WTC11 (cell line): ENCODE measurements at places on chromosomes 7 and 10. TPM values are rescaled to one million over a fixed set of nuclear protein-coding genes. Genes with fewer than 3 reads are reported as not detected.
A peak's percentile ranks its signal among the peaks of the same experiment; 100 is the strongest.

The HECW1 gene
- 4.9 to 6.1 TPM (median 5.4 TPM) in 3 replicates for total RNA-seq

The CD36 gene
- 0.25 to 1.4 TPM (median 0.34 TPM) in 3 replicates for total RNA-seq

The PTPRZ1 gene
- total RNA-seq, result 105 to 114 TPM (median 107 TPM) in 3 replicates

The NYAP1 gene
- total RNA-seq, result 6.2 to 7.6 TPM (median 6.7 TPM) in 3 replicates

- peak; percentile 6 for DNase-seq
Observed at GRCh38 chr10:124285587-124286527, 132.9 kb downstream of the OAT start.

GRCh38 chr10:127525686-127526085 is 23.4 kb upstream of the NPS start:
- no peak for DNase-seq

DNA sequence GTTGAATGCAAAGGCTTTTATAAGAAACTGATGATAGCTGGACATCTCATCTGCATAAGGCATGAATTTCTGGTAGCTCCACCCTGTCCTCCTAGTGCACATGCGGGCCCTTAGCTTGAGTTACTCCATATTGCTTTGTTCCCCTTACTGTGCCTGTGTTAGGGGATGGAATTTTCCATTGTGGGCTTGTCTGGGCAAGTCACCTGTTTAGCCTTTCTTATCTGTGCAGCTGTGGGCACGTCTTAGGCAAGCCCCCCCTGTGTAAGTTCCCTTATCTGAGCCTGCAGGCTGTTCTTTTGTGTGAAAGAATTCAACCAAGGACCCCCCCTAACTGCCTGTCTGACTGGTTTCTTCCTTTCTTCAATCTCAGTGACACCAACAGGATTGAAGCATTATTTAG is 14.5 kb upstream of the CROT start:
- no peak for DNase-seq

DNA sequence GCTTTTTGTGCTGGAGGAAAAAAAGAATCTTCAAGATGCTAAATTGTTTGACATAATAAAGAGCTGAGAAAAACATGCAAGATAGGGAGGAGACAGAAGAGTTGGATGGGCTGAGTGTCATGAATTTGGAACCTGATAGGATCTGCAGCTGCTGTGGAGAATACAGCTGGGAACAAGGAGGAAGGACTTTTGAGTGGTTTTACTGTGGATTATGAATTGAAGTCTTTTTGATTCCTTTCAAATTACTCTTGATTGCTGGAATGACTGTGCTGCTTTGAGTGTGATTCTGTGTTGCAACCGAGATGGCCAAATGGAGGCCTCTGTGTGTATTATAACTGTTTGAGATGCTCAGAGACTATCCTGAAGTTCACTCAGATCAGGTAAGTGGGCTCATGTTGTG is 4.0 kb downstream of the EFCAB10 start:
- DNase-seq, result no peak

DNA sequence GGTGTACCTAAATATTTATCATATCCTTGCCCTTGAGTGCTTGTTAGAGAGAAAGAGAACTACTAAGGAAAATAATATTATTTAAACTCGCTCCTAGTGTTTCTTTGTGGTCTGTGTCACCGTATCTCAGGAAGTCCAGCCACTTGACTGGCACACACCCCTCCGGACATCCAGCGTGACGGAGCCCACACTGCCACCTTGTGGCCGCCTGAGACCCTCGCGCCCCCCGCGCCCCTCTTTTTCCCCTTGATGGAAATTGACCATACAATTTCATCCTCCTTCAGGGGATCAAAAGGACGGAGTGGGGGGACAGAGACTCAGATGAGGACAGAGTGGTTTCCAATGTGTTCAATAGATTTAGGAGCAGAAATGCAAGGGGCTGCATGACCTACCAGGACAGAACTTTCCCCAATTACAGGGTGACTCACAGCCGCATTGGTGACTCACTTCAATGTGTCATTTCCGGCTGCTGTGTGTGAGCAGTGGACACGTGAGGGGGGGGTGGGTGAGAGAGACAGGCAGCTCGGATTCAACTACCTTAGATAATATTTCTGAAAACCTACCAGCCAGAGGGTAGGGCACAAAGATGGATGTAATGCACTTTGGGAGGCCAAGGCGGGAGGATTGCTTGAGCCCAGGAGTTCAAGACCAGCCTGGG is 11.4 kb downstream of the SERPINE1 start:
- DNase-seq, result peak; percentile 62

- peak; percentile 68 for DNase-seq
Observed at GRCh38 chr10:28722065-28722803, 44.9 kb downstream of the BAMBI start.

GRCh38 chr7:108836256-108836655 is 266.6 kb downstream of the DNAJB9 start:
- no peak for DNase-seq

DNA sequence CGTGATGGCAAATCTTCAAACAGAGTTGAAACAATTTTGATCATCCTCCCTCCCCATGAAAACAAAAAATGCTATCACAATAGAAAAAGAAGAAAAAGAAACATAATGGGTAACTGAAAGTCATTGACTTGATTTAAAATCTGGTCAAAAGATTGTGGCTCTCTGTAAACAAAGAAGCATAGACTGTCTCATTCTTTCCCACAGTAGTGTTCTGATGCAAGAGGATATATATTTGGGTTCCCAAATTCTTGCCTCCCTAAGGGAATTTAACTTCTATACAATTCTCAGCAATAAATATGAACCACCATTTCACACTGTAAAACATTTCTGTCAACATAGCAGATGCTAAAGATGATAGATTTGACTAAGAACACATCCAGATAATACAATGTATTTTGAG is 32.8 kb upstream of the MEOX2 start:
- no peak for DNase-seq

- no peak for DNase-seq
Observed at GRCh38 chr7:129872054-129872453, 80.7 kb downstream of the UBE2H start.

DNA sequence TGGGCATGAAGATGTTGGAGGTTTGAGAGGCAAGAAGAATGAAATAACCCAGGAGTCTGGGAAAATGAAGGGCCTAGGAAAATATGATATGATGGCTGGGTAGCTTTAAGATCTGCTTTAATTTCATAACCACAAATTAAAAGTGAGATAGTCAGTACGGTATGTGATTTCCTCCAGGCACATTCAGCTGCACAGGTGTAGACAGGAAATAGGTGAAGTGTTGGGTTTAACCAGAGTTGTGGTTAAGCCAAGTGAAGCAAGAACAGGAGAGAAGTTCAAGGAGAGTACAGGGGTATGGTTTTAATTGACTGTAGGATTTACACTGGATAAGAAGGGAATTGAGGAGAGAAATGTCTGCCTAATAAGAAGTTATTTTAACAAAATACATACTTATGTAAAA is 2.6 kb downstream of the PNLIPRP3 start:
- no peak for DNase-seq

- no peak for DNase-seq
Observed at GRCh38 chr7:107946451-107946850, 55.5 kb downstream of the DLD start.
